Stimulated activated naive CD8-positive, alpha-beta T cell treated with anti-CD3 and anti-CD28 coated beads, Interleukin-15, amount 100 ng/mL, for 72 hours (primary cell): ENCODE measurements at places on chromosomes 13 and 19.

- no peak for DNase-seq
Measured at GRCh38 chr19:36028313-36029041, 4.2 kb downstream of the CLIP3 start.

GRCh38 chr13:90889906-90890834, 457.3 kb upstream of the MIR17HG start:
- DNase-seq, result no peak

GRCh38 chr13:27011661-27012060, 159.9 kb downstream of the USP12 start:
- no peak for DNase-seq

- no peak for DNase-seq
Measured at GRCh38 chr19:39379865-39380396, 11.0 kb downstream of the PAF1 start.

DNA sequence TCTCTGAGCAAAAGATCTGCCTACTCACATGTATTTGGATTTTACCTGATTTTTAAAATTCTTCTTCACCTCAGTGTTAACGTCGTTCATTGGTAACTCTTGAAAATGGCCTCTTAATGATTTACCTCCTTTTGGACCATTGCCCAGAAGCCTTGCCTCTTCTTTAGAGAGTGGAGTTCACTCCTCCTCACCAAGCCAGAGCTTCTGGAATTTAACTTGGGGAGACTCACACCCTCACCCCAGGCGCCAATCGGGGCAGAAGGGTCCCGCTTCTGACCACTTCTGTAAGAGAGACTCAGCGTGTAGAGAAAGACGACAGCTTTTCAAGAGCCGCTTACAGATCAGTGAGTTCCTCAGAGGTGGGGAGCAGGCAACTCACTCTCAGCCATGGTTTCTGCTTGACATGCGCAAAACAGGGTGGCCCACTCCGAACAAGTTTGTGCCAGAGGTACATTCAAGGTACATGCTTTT, 2.7 kb downstream of the PNMA8C start:
- DNase-seq, result no peak

DNA sequence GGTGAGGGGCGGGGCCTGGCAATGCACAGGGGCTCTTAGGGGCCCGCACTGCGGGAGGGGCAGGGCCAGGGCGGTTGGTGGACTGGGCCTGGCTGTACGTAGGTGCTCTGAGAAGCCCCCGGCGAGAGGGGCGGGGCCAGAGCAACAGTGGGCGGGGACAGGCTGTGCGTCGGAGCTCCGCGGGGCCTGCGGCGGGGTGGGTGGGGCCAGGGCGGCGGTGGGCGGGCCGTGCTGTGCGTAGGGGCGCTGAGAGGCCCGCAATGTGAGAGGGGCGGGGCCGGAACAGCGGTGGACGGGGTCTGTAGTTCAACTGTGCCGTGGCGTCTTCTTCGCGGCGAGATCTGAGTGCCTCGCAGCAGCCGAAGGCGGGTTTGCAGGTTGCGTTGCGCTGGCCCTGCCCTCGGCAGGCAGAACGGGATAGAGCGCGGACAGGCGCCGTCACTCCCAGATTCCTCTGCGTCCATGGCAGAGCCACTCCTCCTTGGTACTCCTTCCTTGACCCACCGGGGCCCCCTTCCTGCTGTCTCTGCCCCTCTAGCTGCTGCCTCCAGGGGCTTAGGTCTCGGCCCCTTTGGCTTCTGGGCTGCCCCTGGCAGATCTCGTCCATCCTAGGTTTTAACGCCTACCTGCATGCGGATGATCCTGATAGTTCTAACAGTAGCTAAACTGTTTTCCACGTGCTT, 33.2 kb downstream of the CCNE1 start:
- DNase-seq, result peak; percentile 96

DNA sequence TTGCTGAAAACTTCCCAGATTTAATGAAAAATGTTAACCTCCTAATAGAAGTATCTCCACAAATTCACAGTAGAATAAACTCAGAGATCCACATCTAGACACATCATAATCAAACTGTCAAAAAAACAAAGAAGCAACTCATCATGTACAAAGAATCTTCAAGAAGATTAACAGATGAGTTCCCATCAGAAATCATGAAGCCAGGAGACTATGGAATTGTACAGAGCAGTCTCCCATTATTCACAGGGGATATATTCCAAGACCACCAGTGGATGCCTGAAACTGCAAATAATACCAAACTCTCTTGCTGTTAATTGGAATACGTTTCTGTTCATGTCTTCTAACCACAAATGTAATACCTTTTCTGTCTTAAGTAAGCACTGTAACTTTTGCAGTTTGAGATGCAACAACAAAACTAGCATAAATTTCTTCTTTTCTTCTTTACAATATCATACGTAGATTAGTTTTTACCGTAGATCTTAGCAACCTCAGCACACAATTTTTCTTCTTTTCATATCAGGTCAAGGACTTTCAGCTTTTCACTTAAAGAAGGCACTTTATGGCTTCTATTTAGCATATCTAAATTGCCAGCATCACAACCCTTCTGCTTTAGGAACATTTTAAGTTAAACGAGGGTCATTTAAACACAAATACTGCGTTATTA, 70.3 kb upstream of the MIR17HG start:
- no peak for DNase-seq

DNA sequence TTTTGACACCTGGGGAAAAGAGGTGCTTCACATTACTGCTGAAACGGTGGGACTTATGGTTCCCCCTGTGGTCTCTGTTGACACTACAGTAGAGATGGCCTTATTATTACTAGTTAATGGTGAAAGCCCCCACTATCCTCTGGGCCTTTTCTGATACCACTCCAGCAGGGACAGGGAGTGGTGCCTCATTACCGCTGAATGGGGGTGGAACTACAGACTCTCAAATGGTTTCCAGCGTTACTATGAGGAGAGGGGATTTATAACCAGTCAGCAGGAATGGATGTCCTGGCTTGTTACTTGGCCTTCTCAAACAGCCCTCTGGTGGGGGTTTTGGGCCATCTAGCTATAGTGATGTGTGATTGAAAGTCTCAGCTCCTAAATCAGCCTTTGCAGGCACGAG, 96.7 kb upstream of the DIAPH3 start:
- no peak for DNase-seq

- no peak for DNase-seq
Measured at GRCh38 chr13:106104281-106104901, 431.1 kb downstream of the EFNB2 start.

DNA sequence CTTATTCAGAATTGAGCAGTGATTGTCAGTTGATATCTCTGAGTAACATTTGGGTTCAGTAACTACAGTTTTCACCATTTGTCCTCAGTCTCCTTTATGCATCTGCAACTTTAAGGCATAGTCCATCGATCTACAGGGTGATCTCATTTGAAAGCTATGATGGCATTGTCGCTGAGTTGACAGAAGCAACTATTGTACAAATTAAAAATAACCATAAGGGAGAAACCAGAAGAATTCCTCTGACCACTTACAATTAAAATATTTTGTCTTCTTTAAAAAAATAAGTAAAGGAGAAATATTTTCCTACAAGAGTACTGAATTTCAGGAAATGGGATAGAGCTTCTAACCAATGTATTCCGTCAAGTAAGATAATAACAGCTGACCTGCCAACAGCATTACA, 30.6 kb downstream of the RAP2A start:
- DNase-seq, result no peak

DNA sequence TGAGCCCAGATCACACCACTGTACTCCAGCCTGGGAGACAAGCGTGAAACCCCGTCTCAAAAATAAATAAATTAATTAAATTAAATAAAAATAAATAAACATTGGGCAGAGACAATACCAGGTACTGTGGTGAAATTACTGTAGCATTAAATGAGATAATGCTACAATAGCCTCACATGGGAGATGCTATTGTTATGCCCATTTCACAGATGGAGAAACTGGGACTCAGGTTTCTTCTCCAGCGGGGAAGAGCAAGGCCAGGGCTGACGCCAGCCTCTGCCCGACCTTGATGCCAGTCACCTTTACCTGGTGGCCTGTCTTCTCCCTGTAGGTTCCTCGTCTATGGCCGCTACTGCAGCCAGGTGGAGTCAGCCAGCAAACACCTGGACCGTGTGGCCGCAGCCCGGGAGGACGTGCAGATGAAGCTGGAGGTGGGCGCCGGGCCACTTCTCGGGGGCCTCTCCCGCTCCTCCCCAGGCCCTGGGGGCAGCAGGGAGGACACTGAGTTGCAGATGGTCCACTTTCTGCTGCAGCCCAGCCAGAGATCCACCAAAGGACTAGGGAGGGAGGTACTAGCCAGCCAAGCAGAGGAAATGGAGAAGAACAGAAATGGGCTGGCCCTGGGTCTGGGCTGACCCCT, 53.9 kb downstream of the VAV1 start:
- DNase-seq, result no peak

GRCh38 chr13:70604448-70604847, 496.2 kb upstream of the KLHL1 start:
- no peak for DNase-seq

DNA sequence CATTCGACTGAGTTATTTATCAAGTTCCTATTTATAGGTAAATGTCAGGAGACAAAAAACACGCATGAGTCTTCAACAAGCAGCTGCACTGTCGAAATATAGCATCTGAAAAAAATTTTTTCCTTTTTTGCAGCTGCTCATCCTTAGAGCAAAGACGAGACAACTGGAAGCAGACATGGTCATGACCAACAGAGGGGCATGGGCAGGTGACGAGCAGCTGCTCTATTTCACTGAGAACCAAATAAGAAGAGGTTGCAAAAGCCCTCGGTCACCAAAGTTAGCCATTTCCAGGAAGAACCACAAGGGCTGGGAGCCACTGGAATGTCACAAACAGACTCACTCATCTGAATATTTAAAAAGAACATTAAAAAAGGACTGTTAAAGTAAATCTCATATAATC, 22.2 kb downstream of the SOHLH2 start:
- no peak for DNase-seq

DNA sequence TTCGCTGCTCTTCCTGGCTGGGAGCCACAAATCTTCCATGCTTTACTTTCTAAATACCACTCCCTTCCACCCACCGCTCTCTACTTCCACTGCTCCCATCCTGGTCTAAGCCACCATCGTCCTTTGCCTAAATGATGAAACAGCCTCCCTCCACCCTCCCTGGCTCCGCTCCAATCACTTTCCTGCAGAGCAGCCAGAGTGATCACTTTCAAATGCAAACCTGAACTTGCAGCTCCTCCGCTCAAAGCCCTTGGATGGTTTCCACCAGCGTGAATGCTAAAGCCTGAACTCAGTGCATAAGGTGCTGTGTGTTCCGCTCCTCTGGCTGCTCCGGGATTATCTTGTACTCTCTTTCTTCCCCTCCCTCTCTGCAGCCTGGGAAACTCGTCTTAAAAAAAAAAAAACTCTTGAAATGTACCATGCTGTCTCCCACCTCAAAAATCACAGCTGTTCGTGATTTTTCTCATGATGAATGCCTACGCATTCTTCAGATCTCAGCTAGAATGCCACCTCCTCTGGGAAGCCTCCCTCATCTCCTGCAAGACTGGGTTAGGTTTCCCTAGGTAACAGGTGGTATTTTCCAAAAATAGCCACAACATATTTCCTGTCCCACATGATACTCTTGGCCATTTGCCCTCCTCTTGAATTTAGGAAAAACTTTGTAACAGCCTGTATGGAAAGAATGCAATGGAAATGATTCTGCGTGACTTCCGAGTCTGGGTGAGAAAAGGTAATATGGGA, 3.7 kb upstream of the SIN3B start:
- DNase-seq, result no peak

- no peak for DNase-seq
Measured at GRCh38 chr13:65830411-65831205, 1399.5 kb downstream of the PCDH9 start.

DNA sequence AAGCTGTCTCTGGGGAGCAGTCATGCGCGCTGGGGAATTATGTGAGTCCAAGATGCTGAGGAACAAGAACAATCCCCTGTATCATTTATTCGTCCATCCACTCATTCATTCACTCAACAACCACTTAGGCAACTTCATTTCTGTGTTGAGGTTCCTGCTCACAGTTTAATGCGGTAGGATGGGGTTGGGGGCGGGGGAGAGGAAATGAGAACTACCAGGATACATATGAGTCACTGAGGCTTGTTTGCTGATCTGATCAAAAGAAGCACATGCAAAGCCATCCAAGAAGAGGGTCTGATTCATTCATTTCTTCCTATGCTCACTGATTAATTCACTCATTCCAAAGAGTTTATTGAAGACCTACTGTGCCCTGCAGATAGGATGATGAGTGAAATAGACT, 20.9 kb downstream of the ZNF536 start:
- no peak for DNase-seq

- DNase-seq, result no peak
Measured at GRCh38 chr19:38812009-38812840, 520 bp downstream of the LGALS4 start.

GRCh38 chr19:18603958-18604819, 2.4 kb downstream of the CRLF1 start:
- DNase-seq, result no peak

GRCh38 chr19:44653977-44654774, 10.5 kb downstream of the PVR start:
- DNase-seq, result peak; percentile 71

DNA sequence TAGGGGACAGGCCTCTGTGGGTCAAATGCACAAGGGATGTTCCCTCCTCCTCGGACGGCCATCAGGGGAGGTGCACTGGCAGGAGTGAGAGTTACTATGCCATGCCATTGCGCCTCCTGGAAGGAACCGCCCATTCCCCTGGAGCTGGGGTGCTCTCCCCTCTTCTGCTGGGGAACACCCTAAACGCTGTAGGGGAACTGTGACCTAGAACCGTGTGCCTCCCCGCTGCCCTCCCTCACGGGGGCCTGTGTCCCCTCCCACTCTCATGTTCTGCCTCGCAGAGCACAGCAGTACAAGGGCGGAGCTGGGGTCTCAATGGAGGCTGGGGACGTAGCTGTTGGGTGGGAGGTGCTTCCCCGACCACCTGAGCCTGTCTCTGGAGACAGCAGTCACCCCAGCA, 17.2 kb upstream of the CRTC1 start:
- DNase-seq, result no peak

GRCh38 chr19:2795827-2796658, 10.7 kb downstream of the THOP1 start:
- no peak for DNase-seq

- no peak for DNase-seq
Measured at GRCh38 chr19:18898081-18898606, 2.2 kb upstream of the CERS1 start.

DNA sequence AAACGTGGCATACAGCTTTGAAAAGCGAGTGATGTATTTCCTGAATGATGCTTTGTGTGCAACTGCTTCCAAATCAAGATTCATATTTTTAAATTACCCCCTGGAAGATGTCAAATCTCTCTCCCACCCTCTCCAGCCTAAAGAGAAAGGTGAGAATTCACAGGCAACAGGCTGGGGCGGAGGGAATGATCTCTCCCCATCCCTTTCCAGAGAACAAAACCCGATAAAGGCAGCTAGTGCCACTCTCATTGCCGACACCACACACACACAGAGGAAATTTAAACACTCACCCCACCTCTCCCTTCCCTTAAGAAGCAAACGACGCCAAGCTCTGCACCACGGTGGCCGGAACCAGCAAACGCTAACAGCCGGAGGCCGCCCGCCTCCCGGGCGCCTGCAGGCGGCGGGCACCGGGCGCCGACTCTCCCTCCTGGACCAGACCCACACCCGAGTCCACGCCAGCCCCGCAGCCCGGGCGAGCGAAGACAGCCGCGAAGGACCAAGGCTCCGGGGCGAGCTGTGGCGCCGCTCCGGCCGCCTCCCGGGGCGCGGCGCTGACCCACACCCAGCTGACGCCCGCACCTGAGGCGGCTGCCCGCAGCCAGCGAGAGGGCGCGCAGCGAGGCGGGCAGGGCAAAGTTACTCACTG, 477 bp downstream of the LNX2 start:
- peak; percentile 43 for DNase-seq
